ENCODE measurements at places on chromosomes 2 and 18. TPM values are rescaled to one million over a fixed set of nuclear protein-coding genes. Genes with fewer than 3 reads are reported as not detected.

DNA sequence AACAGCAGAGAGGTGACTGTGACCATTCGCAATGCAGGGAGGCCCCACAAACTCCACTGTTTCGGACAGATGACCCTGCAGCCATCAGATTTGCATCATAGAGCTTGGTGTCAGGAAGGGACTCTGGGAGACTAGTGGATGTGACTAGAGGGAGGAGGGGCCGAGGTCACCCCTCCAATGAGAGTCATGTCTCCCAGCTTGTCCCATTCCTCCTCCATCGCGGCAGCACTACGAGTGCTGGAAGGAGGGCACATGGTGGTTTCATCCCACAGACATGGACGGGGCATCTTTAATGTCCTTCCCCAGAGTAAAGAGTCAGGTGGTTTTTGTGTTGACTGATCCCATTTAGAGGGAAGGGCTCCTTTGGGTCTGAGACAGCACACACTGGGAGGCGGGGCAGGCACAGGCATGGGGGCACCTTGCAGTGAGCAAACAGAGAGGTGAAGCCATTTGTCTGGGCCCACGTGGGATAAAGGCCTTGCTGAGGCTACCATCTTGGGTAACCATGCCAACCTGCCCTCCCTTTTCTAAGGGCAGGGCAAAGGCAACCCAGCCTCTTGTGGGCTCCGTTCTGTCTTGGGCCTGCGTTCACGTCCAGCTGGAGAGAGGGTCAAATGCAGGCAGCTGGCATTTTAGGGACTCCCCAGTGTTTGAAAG is 208.1 kb downstream of the ASB1 start:
- DNase-seq = no peak

The ZNF521 gene
- total RNA-seq = not detected

The RNF152 gene
- 0.13 TPM for total RNA-seq

The ZC3H6 gene
- 7.5 TPM for total RNA-seq

The GATA6 gene
- 0.04 TPM for total RNA-seq
